ENCODE measurements at places on chromosomes 7 and 10.

GRCh38 chr7:46544396-46545008, 623.4 kb upstream of the IGFBP3 start:
- peaks cover 10% of the 10 kb centered on the region for H3K36me3 ChIP-seq
- no peak overlapping the region for H3K4me3 ChIP-seq
- peaks cover 31% of the 10 kb centered on the region for H3K4me1 ChIP-seq
- H3K27me3 ChIP-seq, result no peaks in the 10 kb centered on the region

GRCh38 chr10:113213035-113213434, 263.0 kb downstream of the TCF7L2 start:
- no peak overlapping the region for H3K27ac ChIP-seq
- no peaks in the 10 kb centered on the region for H3K4me1 ChIP-seq
- H3K27me3 ChIP-seq, result no peaks in the 10 kb centered on the region
- no peaks in the 10 kb centered on the region for H3K36me3 ChIP-seq
- no peak for DNase-seq

GRCh38 chr7:54689394-54690049, 69.5 kb downstream of the SEC61G start:
- H3K36me3 ChIP-seq, result no peaks in the 10 kb centered on the region
- peaks cover 15% of the 10 kb centered on the region for H3K4me1 ChIP-seq

- H3K36me3 ChIP-seq, result peaks cover 2% of the 10 kb centered on the region
- H3K27ac ChIP-seq, result no peak overlapping the region
These were observed 46.5 kb downstream of the PRR15 start for GRCh38 chr7:29610086-29610485.

- H3K27me3 ChIP-seq, result no peaks in the 10 kb centered on the region
- DNase-seq, result peak; percentile 46
- peaks cover 39% of the 10 kb centered on the region for H3K4me1 ChIP-seq
- peaks cover 19% of the 10 kb centered on the region for H3K36me3 ChIP-seq
These were observed 198.2 kb downstream of the MLLT10 start for GRCh38 chr10:21732067-21732772.

GRCh38 chr10:122558452-122558851, 2.1 kb upstream of the DMBT1 start:
- no peak for DNase-seq
- no peak overlapping the region for H3K27ac ChIP-seq
- no peak overlapping the region for H3K4me3 ChIP-seq
- H3K36me3 ChIP-seq, result no peaks in the 10 kb centered on the region
- H3K27me3 ChIP-seq, result peaks cover 55% of the 10 kb centered on the region

DNA sequence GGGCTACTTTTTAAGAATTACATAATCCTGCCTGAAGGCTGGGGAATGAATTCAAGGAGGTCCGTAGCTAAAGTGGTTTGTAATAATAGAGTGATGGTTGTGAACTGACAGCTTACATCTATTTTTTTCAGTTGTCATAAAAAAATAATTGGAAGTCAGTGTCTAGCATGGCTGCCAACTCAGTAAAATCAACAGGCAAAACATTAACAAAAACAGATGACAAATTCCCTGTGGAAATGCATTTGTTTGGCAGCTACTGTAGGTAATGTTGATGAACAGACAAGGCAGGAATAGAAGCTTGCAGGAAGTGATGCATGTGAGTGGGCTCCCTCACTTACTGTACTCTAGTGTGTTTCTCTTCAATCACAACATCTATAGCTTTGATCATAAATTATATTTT, 766.0 kb upstream of the POT1 start:
- no peak overlapping the region for H3K4me3 ChIP-seq
- no peaks in the 10 kb centered on the region for H3K27me3 ChIP-seq
- H3K27ac ChIP-seq, result no peak overlapping the region
- no peak for DNase-seq
- no peaks in the 10 kb centered on the region for H3K4me1 ChIP-seq

- H3K4me1 ChIP-seq, result peaks cover 49% of the 10 kb centered on the region
- H3K36me3 ChIP-seq, result peaks cover 15% of the 10 kb centered on the region
- no peaks in the 10 kb centered on the region for H3K27me3 ChIP-seq
- no peak overlapping the region for H3K4me3 ChIP-seq
These were observed 137.1 kb downstream of the SLC25A13 start for GRCh38 chr7:96184783-96185182.

DNA sequence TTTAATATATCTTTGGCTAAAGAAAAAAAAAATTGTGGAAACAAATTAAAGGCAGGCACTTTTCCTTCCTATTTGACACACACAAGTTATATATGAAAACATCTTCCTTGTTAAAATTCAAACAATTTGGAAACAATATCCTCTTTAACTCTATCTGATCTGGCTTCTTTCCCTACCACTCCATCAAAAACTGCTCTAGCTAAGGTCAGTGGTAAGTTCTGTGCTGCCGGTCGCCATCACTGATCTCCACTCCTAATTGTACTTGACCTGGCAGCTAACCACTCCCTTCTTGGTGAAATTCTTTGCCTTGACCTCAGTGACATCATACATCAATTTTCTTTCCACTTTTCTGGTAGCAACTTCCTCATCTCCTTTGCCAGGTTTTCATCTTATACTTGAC, 47.9 kb upstream of the MRLN start:
- no peaks in the 10 kb centered on the region for H3K27me3 ChIP-seq
- peaks cover 50% of the 10 kb centered on the region for H3K36me3 ChIP-seq
- DNase-seq, result no peak
- H3K4me1 ChIP-seq, result no peaks in the 10 kb centered on the region

DNA sequence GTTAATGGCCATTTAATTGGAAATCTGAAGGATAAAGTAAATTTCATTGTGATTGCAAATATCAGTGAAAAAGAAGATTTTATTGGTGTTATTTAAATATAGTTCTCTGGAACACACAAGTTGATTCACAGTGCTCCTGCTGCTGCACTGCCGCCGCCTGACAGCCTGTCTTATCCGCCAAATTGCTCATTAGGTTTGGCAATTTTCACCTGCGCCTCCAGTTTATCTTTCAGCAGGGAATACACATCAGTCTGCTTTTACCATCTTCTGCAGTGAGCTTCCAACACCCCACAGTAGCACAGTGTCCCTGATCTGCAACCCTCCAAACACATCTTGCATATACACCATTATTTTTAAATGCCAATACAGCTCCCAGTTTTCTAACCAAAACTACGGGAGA, 308.3 kb downstream of the PARD3 start:
- no peak for DNase-seq
- peaks cover 3% of the 10 kb centered on the region for H3K4me1 ChIP-seq
- H3K27me3 ChIP-seq, result no peaks in the 10 kb centered on the region
- no peak overlapping the region for H3K27ac ChIP-seq

DNA sequence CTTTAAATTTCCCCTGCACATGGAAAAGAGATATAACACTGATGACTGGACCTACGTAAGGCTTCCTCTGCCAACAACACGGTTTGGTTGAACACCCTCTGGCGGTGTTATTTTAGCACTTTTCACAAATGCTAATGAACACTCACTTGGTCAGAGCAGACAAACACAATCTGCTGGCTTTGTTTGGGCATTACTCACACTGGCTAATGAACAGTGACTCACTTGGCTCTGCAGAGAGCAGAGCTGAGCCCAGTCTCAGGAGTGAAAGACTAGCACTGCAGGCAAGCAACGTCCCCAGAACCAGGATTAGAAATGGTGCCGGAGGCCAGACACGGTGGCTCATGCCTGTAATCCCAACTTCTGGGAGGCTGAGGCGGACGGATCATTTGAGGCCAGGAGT, 430.8 kb downstream of the PLXNA4 start:
- no peak for DNase-seq
- no peaks in the 10 kb centered on the region for H3K36me3 ChIP-seq
- no peak overlapping the region for H3K27ac ChIP-seq
- no peaks in the 10 kb centered on the region for H3K4me1 ChIP-seq
- no peak overlapping the region for H3K4me3 ChIP-seq

DNA sequence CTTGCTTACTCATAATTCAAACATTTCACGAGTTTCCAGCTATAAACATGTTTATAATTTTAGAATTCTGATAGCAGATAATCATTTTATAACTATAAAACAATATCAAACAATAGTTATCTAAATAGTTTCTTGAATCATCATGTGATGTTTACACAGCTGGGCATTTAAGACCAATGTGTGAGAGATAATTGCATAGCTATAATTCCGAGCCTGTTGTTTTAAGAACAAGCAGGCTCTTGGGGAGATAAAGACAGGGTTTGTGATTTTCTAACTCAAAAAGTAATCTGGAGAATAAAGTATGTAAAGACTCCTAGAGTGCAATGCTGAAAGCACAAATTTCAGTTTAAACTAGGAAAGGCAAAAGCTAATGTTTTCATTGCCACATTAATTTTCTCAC, 331.2 kb downstream of the LRRTM3 start:
- H3K27ac ChIP-seq, result no peak overlapping the region
- H3K4me3 ChIP-seq, result no peak overlapping the region
- peaks cover 13% of the 10 kb centered on the region for H3K4me1 ChIP-seq
- H3K27me3 ChIP-seq, result peaks cover 2% of the 10 kb centered on the region
- no peaks in the 10 kb centered on the region for H3K36me3 ChIP-seq

DNA sequence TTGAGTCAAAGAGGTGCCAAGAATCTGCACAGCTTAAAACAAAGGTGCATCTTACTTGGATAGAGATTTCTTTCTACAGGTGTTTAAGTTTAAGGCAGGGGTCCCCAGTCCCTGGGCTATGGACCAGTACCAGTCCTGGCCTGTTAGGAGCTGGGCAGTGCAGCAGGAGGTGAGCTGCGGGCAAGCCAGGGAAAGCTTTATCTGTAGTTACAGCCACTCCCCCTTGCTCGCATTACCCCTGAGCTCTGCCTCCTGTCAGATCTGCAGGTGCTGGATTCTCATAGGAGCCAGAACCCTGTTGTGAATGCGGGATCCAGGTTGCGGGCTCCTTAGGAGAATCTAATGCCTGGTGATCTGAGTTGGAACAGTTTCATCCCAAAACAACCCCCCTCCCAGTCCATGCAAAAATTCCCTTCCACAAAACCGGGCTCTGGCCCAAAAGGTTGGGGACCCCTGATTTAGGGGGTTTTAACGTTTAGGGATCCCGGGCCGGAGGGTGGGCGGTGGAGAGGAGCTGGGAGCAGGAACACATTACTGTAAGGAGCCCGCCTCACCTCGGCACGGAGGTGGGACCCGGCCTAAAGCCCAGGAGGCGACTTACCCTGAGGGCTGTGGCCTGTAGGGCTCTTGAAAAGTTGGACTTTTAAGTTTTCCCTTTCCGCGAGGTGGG, 60.2 kb downstream of the ZNF467 start:
- H3K27me3 ChIP-seq, result no peaks in the 10 kb centered on the region
- peak; percentile 19 for DNase-seq
- peak overlapping the region; percentile 60 for H3K4me3 ChIP-seq
- peaks cover 17% of the 10 kb centered on the region for H3K36me3 ChIP-seq
- H3K27ac ChIP-seq, result no peak overlapping the region

GRCh38 chr10:31522820-31523219, 203.8 kb downstream of the ZEB1 start:
- H3K4me3 ChIP-seq, result no peak overlapping the region
- DNase-seq, result no peak
- no peaks in the 10 kb centered on the region for H3K4me1 ChIP-seq
- H3K36me3 ChIP-seq, result no peaks in the 10 kb centered on the region
- H3K27me3 ChIP-seq, result peaks cover 5% of the 10 kb centered on the region
- no peak overlapping the region for H3K27ac ChIP-seq

- H3K36me3 ChIP-seq, result peaks cover 7% of the 10 kb centered on the region
- H3K4me1 ChIP-seq, result peaks cover 18% of the 10 kb centered on the region
- no peak overlapping the region for H3K27ac ChIP-seq
- H3K27me3 ChIP-seq, result no peaks in the 10 kb centered on the region
- DNase-seq, result no peak
These were observed 121.4 kb upstream of the INHBA start for GRCh38 chr7:41824284-41824683.

GRCh38 chr7:150377635-150378034, 1.5 kb upstream of the ZNF775 start:
- H3K27me3 ChIP-seq, result no peaks in the 10 kb centered on the region
- peak overlapping the region; percentile 92 for H3K27ac ChIP-seq
- DNase-seq, result no peak
- peaks cover 4% of the 10 kb centered on the region for H3K36me3 ChIP-seq

- H3K4me1 ChIP-seq, result peaks cover 38% of the 10 kb centered on the region
- DNase-seq, result no peak
- no peak overlapping the region for H3K27ac ChIP-seq
- H3K36me3 ChIP-seq, result no peaks in the 10 kb centered on the region
These were observed 224.4 kb downstream of the KCNMA1 start for GRCh38 chr10:77413231-77413630.

DNA sequence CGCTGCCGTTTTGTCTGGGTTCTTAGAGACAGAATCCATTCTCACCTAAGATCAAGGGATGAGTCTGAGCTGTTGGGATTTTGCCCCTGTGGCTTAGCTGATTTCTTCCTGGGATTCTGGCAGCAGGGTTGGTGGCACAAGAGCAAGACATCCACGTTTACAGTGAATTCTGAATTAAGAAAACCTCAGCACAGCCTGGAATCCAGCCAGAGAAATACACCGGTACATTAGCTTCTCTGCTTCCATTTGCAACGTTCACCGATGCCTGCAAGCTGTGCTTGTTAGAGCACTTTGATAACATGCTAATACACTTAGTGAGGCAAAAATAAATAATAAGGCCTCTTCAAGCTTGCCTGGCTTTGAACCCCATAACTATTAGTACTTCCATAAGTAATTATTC, 569.8 kb downstream of the CALN1 start:
- no peak overlapping the region for H3K4me3 ChIP-seq
- H3K27me3 ChIP-seq, result peaks cover 31% of the 10 kb centered on the region
- no peak for DNase-seq
- no peaks in the 10 kb centered on the region for H3K36me3 ChIP-seq
- H3K4me1 ChIP-seq, result peaks cover 23% of the 10 kb centered on the region
- no peak overlapping the region for H3K27ac ChIP-seq

- H3K27ac ChIP-seq, result peak overlapping the region; percentile 60
- H3K4me1 ChIP-seq, result peaks cover 23% of the 10 kb centered on the region
- no peak for DNase-seq
- peaks cover 13% of the 10 kb centered on the region for H3K27me3 ChIP-seq
These were observed 2.4 kb upstream of the UBE3C start for GRCh38 chr7:157136372-157136771.

DNA sequence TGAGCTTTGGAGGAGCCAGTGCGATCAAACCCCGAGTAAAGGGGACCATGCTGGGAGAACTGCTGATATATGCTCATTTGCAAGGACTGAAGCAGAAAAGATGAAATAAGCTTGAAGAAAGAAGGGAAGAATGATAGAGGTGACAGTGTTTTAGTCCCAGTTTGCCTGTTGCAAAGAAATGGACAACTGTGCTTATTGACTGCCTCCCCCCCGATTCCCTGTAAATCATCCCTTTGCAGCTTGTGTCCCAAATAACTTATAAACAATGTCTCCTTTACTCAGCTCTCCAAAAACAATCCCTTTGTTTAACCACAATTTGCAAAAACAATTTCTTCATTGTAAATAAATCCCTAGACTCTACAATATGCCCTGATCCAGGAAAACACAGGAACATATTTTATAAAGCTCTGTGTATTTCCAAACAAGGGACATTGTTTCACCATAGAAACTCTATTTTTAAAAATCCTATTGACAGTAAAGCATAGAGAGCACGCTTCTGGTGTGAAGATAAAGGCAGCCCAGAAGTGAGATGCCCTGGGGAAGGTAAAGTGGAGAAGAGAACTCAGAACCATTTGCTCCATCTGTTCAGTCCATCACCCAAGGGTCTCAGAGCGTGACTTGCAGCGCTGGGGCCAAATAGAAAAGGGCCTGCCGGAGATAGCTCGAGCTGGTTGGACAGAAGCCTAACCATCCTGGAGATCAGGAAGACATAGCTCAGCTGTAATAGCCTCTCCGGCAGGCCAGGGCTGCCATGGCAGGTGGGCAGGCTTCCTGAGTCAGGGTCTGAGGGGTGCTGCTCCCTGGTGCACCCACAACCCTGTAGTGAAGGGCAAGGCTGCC, 280.5 kb downstream of the WDR11 start:
- no peak overlapping the region for H3K27ac ChIP-seq
- peaks cover 19% of the 10 kb centered on the region for H3K4me1 ChIP-seq
- no peak overlapping the region for H3K4me3 ChIP-seq
- no peaks in the 10 kb centered on the region for H3K36me3 ChIP-seq

GRCh38 chr10:75230600-75231038, 5.1 kb downstream of the COMTD1 start:
- H3K27me3 ChIP-seq, result no peaks in the 10 kb centered on the region
- peak overlapping the region; percentile 79 for H3K27ac ChIP-seq
- peaks cover 38% of the 10 kb centered on the region for H3K4me1 ChIP-seq
- no peak overlapping the region for H3K4me3 ChIP-seq
- peaks cover 21% of the 10 kb centered on the region for H3K36me3 ChIP-seq
